ENCODE measurements at places on chromosomes 1 and 21.

DNA sequence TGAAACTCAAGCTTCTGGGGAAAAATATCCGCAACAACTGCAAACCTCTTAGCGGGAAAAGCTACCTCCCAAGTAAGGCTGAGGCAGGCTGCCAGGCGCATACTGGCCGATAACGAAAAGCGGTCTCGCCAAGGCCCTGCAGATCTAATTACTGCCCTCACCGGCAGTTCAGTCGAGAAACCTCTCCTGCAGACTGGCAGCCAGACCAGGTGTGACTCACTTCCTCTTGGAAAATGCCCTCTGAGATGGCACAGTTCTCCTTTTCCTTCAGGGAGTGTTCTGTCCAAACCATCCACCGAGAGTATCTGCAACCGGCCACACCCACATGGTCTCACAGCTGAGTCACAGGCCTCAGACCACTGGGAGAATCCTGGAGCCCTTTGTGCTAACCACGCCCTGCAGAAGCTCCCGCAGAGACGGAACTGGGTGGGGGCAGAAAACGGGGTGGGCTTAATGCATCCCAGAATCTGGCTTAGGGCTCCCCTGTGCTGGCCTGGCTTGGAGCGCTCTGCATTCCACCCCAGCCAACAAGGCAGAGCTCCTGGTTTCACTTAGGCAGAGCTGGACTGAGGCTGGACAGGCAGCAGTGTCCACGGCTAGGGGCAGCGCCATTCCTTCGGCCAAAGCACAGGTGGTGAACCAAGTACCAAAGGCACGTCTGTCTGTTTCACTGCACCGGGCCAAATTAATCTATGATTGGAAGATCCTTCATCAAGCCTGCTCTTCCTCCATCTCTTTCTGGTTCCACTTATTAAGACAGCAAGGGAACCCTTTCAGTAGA is 1.2 kb downstream of the S100A10 start:
- DNase-seq = no peak

- DNase-seq = peak; percentile 52
These were observed 482.4 kb downstream of the NPHP4 start for GRCh38 chr1:5509664-5510452.

DNA sequence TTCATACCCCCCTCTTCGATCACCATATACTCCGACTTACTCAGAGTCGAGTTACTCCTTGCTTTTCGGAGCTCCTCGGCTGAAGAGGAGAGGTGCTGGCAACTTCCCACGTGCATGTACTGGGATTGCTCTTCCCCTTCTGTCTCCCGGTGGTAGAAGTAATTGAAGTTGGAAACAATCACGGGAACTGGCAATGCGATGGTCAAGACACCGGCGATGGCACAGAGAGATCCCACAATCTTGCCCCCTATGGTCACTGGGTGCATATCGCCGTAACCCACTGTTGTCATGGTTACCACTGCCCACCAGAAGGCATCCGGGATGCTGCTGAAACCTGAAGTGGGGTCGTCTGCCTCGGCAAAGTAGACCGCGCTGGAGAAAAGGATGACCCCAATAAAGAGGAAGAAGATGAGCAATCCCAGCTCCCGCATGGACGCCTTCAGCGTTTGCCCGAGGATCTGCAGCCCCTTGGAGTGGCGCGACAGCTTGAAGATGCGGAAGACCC is 1.5 kb downstream of the KCNA3 start:
- no peak for DNase-seq

- DNase-seq = no peak
These were observed 490.8 kb upstream of the ADGRL4 start for GRCh38 chr1:79497193-79497773.

DNA sequence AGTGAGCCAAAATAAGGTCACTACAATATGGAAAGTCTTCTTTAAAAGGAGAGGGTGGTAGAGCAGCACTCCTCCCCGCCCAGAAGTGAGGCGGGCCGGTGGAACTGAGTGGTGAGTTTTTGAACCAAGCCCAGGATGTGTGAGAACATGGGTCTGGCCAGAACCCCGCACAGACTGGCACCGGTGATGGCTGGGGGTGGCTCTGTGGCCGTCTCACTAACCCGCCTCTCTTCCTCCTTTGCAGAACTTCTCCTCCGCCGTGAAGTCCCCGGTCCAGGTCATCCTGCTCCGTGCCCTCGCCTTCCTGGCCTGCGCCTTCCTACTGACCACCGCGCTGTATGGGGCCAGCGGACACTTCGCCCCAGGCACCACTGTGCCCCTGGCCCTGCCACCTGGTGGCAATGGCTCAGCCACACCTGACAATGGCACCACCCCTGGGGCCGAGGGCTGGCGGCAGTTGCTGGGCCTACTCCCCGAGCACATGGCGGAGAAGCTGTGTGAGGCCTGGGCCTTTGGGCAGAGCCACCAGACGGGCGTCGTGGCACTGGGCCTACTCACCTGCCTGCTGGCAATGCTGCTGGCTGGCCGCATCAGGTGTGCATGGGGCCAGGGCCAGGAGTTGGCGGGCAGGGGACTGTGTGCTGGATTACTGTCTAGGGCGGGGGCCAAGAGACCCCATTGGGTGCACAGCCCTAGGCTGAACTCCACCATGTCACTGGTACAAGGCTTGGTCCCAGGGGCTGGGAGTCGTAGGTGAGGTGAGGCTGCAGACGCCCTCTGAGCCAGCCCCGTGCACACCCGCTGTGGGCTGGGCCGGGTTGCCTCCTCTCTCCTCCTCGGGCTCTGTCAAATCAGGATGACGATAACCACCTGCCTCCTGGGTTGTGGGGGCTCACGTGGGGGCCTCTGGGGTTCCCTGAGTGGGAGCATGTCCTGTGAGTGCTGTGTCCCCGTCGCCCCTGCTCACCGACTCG is 12.4 kb downstream of the TMEM201 start:
- DNase-seq = no peak

- DNase-seq = no peak
These were observed 115.6 kb upstream of the GUCA2B start for GRCh38 chr1:42037586-42037985.

GRCh38 chr1:40908350-40908749 is 46.2 kb upstream of the CITED4 start:
- no peak for DNase-seq

DNA sequence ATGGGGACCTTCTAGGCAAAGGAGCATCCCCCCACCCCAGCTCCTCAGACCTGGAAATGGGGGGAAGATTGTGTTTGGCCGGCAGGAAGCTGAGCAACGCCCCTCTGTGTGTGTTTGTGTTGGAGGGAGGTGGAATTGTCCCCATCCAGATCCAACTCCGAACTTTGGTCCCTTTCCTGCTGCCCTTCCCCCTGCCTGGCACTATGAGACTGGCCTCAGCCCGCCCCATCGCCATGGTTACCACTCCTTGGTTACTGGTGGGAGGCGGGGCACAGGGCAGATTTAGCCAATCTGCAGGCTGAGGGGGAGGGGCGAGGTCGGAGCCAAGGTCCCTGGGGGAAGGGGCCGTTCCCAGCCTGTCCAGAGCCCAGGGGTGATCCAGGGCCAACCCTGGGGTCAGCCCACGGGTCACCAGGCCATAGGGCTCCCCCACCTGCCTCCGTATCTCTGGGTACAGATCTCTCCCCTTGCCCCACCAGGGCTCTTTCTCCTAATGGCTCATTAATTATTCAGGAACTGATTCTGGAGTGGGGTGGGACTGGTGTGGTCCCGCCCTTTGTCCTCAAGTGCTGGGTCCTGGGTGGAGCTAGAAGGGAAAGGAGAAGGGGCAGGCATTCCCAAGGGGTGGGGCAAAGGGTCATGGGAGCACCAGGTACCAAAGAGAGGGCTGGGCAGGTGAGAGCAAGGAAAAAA is 15.2 kb downstream of the PTPRF start:
- no peak for DNase-seq

DNA sequence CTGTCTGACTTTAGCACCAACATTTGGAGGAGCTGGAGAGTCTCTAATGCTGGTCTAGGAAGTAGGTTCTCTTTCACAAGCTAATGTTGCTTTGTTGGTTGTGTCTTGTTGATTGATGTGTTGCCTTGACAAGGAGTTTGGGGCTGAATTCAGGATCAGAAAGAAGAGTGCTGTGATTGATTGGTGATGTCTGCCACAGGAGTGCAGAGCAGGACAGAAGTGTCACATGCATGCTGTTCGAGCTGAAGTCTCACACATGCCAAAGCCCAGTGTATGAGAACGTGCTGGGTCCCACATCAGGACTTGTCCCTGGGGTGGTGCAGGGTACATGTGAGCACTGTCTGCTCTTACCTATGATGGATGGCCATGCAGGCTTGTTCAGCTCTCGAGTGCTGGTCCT is 694.4 kb downstream of the MATN1 start:
- no peak for DNase-seq

All from effector CD8-positive, alpha-beta T cell (primary cell).